ENCODE measurements at places on chromosomes 16 and 17.
A peak's percentile ranks its signal among the peaks of the same experiment; 100 is the strongest.

DNA sequence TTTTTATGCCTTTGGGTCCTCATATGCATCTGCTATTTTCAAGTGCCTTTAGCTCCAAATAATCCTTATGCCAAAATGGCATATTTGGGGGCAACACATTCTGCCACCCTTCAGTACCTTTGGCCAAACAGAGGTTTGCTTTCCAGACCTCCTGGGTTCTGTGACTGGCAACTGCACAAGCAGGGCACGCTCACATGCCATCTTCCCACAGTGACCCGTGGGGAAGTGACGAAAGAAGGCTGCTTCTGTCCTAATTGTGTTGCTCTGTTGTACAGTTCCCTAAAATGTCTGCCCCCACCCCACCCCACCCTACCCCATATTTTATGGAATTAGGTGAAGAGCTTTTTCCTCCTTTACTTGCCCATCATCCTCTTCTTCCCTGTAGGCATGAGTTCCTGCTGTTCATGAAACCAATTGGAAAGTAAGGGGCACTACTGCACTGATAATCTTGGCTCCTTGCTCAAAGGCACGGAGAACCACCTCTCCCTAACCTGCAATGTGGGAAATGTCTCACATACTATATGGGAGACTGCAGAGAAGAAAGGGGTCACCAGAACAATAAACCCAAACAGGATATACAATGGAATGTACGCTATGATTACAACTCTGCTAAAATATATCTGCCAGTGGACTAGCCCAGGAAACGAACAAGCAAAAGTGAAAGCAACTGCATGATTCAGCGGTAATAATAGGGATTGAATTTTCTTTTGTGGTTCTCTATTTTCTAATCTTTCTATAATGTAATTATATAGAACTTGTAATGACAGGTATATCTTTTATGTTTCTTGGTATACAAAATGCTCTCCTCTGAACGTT is 3.3 kb upstream of the SLFN12L start:
- peak; percentile 87 for DNase-seq

- DNase-seq: no peak
Measured at GRCh38 chr16:68660359-68660795, 15.3 kb downstream of the CDH3 start.

GRCh38 chr16:81232740-81233367 is 5.6 kb upstream of the BCO1 start:
- DNase-seq: no peak

- no peak for DNase-seq
Measured at GRCh38 chr17:65115839-65116238, 21.3 kb upstream of the RGS9 start.

DNA sequence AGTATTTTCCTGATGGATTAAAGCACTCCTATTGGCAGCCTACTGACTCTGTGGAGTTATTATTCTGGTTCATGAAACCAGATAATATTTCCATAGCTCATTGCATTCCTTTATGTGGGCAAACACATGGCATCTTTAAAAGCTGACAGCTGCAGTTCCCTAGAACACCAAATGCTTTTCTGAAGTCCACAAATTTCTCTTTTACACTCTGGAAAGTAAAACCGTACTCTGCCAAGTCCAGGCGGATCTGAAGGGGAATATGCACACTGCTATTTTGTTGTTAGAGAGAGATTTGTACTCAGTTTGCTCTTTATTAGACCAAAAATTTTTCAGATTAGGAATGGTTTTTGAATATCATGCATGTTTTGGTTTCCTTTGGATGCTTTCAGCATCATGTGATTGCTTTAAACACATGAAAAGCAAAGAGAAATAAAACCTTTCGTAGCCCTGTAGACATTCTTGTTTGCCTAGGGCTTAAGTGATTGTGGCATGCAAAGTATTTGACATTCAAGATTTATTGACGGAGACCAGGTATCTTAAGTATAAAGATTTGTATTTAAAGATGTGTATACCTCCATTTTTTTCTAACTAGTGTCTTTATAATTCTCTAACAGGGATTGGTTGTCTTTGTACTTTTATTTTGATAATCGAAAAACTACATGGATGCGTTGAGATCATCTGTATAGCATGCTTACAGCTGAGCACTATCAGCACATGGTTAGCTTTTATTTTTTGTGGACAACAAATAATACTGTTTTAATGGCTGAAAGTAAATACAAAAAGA is 19.5 kb downstream of the SEC14L1 start:
- DNase-seq: no peak

- DNase-seq: peak; percentile 15
Measured at GRCh38 chr17:42898147-42898811, 2.3 kb upstream of the G6PC1 start.

- no peak for DNase-seq
Measured at GRCh38 chr16:54335230-54335629, 48.6 kb upstream of the IRX3 start.

DNA sequence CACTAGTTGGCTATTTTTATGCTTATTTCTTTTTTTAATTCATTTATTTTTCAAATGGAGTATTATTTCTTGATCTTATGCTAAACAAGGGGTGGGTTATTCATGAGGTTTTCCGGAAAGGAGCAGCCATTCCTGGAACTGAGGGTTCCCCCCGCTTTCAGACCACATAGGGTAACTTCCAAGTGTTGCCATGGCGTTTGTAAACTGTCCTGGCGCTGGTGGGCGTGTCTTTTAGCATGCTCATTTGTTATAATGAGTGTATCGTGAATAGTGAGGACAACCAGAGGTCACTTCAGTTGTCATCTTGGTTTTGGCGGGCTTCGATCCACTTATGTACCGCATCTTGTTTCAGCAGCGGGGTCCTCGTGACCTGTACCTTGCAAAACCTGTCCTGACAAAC is 29.6 kb upstream of the ASGR2 start:
- DNase-seq: no peak

GRCh38 chr17:7889166-7889955 is 772 bp downstream of the CHD3 start:
- DNase-seq: peak; percentile 96
